ENCODE measurements at places on chromosomes 1 and 21.
A peak's percentile ranks its signal among the peaks of the same experiment; 100 is the strongest.

GRCh38 chr1:13664451-13664850 is 35.5 kb upstream of the PRDM2 start:
- no peak for DNase-seq

- DNase-seq = no peak
These were observed 112.8 kb downstream of the PLPP3 start for GRCh38 chr1:56466538-56466937.

DNA sequence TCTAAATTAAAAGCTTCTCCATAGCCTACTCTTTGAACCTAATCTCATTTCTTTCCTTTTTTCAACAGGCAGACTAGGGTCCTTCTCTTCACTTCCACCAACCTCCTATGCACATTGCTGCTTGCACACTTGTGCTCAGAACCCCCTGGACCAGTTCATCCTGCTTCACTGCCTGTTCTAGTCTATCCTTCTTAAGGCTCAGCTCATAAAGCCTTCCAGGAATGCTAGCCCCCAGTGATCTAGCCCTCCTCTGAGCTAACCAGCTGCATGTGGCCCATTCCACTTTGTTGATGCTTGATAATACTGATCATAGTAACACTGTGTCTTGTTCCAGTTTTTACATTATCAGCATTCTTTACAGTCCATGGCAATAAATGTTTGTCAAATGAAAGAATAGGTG is 22.9 kb upstream of the PHGDH start:
- DNase-seq = no peak

DNA sequence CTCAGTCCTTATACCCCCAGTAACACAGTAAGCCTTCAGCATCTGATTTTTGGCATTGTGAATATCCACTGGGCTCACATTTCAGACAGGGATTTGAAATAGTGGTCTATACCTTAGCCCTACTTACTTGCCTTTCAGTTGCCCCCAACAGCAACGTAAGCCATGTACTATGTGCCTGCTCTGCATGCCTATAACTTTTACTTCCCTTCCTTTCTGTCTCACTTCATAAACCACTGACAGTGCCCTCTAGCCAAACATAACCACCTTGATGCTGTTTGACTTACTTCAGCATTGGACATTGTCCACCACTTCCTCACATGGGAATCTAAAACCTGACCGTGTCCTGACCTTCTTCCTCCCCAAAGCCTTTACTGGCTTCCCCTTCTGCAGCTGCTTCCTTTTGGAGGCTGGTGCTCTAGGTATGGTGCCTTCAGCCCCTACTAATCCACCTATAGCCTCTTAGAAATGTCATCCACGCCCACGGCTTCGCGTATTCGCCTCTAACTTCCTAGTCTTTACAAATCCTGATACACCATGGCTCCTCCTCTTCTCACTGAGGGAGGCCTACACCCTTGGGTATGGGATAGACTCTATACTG is 3.6 kb upstream of the ZNF672 start:
- DNase-seq = no peak

DNA sequence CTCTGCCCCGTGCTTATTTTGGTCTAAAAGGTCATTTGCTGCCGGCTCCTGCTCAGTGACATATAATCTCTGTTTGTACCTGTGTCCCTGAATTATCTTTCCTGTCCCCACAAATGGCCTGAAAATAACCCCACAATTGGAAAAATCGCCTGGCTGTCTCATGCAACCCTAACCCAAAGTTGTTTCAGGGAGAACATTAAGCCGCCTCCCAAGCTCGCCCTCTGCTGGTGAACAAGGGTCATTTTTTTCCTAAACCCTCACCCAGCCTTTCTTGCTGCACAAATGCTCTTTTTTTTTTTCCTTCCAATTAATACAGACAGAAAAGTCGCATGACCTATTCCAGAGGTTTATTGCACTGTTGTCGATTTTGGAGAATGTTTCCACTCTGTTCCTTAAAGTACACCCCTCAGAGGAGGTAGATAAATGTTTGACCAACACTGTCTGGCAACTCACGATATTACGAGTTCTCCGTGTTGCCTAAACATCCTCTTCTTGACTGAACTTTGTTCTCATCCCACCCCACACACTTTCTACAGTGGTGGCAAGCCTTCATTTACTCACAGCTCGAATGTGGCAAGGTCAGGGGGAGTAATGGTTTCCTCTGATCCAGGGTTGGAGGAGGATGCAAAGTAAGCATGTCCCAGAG is 148.7 kb downstream of the ZZZ3 start:
- DNase-seq = peak; percentile 60

DNA sequence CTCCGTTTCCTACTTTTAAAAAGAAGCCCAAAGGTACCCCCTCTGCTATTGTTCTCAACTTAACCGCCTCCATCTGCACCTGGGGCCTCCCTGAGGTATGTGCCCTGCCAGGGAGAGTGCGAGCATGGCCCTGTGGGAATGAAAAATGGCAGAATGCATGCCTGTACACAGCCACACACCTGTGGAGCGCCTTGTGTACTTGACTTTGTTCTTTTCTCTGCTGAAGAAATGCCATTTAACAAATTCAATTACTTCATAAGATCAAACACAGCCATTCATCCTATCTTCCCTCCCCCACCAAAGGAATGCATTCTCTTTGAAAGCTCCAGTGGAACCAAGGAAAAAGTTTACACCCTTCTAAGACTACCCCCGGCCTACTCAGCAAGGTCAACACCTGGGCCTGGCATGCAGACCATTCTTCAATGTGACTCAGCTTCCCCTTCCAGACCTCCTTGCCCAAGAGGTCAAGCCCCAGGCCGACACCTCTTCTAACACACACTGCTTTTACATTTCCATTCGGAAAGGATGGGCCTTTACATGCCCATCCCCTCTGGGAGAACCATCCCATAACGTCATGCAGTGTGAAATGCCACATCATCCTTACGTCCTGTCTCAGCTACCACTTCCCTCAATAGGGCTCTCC is 123.7 kb downstream of the SMYD2 start:
- no peak for DNase-seq

DNA sequence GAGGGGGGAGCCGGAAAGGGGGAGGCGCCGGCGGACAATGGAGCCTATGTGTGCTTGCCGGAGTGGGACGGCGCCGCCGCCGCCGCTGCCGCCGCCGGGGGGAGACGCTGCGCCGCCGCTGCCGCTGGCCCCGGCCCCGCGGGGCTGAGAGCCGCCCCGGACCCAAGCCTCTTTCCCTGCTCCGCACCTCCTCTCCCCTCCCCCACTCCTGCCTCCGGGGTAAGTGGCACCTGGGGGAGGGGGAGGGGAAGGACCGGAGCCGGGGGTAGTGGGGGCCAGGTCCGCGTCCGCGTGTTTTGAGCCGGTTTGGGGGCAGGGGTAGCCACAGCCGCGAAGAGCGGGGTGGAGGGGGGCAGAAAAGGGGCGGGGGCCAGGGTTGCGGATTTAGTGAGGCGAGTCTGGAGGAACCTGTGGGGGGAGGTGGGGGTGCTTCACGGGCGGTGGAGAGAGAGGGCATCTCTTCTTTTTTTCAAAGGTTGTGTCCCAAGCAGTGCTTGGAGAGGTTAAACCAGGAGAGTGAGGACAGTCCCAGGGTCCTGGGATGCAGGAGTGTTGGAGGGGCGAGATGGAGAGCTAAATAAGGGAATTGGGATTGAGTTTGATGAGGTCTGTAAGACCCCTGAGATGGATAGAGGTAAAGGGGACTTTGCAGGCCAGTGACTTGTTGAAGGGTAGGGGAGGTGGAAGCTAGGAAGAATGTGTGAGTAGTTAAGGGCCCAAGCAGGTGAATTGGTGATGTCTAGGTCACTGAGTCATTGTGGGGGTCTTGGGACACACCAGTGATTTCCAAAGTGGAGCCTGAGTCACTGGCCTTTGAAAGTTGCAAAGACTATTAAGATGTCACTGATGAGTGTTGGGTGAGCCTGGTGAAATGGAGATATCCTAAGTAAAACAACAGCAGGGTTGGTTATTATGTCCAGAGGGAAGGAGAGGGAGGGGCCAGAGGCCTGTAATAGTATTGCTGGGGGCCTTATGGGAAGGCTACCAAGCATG is 59.1 kb downstream of the BCL9 start:
- DNase-seq = no peak

DNA sequence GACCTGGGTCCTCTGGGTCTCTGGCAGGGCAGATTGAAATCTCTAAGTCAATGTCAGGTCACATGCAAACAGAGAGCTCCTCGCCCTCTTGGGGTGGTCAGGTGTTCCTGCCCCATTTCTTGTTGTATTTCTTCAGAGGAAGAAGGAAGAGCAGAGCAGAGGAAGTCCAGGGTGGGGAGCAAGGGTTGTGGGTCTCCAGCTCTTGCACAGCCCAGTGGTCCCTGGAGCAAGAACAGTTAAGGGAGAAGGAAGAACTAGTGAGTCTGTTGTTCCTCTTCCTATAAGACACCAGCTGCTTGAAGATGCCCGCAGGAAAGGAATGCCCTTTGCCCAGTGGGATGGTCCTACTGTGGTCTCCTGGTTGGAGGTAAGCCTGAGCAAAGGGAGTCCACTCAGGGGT is 26.3 kb downstream of the MYOG start:
- DNase-seq = no peak

DNA sequence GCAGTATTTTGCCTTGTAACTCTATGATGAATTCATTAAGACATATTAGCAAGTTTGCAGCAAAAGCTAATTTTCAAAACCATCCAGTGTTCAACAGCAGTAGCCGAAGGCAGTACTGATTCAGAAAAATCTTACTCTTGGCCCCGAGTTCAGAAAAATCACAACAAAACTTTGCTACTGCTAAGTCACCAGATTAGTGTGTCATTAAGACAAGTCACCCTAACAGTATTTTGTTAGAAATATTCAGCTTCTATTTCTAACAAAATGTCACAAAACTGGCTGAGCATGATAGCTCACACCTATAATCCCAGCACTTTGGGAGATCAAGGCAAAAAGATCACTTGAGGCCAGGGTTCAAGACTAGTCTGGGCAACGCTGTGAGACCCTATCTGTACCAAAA is 8.2 kb downstream of the GTF2B start:
- no peak for DNase-seq
